ENCODE measurements at places on chromosomes 2 and 18.

- no peak for DNase-seq
Observed at GRCh38 chr2:2326068-2327040, 4.7 kb downstream of the MYT1L start.

GRCh38 chr2:228731517-228731916 lies 539.6 kb downstream of the PID1 start:
- no peak for DNase-seq

DNA sequence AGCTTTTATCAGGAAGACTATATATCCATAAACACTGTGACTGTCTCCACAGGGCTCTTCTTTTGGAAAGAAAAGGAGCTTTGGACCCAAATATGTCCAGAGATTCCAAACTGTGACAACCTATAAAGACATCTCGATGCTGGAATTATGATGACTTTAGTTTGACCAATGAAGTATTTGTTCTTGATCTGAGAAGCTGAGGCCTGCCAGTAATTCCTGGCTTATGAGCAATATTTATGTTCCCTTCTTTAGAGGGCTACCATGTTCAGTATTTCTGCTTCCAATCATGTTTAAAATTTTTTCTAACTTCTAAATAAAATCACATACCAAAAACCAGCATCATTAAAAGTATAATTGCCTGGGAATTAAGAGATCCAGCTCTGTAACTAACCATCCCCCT lies 41.1 kb downstream of the FEZ2 start:
- DNase-seq: no peak

- no peak for DNase-seq
Observed at GRCh38 chr18:808086-808485, 4.0 kb downstream of the YES1 start.

DNA sequence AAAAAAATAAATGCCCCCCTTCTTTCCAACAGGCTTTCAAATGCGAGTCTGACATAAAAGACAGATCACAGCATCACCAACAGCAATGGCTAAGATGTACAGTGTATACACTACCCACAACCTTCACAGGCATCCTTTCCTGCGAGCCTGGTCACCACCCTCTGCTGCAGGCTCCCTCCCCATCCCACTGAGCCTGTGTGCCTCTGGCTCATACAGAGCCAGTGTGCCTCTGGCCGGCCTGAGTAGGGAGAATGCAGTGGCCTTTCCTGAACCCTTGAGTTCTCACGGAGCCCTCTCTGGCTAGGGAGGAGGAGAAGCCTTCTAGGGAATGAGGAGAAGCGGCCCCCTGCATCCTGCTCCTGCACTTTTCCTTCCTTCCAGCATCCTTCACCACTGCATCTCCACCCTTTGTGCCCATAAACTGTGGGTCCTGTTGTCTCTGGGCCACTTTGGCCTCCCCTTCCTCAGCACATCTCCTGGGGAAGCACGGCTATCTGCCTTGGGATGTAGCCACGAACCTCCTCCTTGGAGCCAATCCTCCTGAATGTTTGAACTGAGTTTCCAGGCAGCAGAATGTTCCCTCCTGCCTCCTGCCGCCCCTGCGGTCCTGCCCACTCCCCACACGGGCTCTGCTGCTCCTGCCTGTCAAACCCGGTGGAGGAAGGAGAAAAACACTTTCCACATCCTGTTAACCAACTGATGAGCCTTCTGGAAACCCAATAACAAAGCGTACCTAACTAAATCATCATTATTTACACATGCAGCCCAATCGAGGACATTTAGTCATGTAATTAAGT lies 22.5 kb downstream of the GYPC start:
- no peak for DNase-seq

- DNase-seq: no peak
Observed at GRCh38 chr18:68262690-68263294, 452.1 kb downstream of the TMX3 start.

GRCh38 chr2:37564356-37564755 lies 107.1 kb downstream of the CDC42EP3 start:
- DNase-seq: no peak

DNA sequence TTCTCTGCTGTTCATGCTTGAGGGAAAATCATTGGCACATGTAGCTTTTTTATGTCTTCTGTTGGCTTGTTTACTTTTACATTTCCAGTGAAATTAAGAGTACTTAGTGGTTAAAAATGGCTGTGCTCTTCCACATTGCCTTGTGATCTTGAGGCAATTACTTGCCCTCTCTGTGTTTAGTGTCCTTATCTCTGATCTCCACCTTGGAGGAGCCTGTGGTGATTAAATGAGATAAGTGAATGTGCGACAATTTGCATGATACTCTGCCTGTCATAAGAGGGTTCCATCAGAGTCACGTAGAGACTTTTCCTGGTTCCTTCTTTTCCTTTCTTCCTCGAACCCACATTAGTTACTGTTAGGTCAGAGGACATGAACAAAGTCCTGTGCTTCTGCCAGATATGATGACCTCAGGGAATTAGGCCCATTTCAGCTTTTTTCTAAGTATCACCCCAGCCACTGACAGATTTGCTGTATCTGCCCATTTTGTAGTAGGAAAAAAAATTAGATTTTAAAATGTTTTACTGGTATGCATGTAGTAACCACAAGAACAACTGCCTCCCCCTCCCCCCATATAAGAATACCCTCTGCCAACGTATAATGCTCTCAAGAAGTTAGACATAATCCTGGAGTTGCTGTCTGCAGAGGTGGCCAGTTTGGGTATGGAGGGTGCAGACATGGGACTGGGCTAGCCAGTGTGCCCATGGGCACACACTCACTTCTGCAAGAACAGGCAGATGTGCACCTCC lies 51.9 kb downstream of the TET3 start:
- DNase-seq: no peak

GRCh38 chr2:160735696-160736095 lies 242.1 kb upstream of the RBMS1 start:
- DNase-seq: no peak

GRCh38 chr2:238159071-238159539 lies 335 bp downstream of the ERFE start:
- DNase-seq: peak; percentile 57

GRCh38 chr2:204982303-204982702 lies 437.0 kb downstream of the PARD3B start:
- DNase-seq: no peak

GRCh38 chr2:33810046-33810835 lies 211.1 kb upstream of the FAM98A start:
- DNase-seq: no peak

DNA sequence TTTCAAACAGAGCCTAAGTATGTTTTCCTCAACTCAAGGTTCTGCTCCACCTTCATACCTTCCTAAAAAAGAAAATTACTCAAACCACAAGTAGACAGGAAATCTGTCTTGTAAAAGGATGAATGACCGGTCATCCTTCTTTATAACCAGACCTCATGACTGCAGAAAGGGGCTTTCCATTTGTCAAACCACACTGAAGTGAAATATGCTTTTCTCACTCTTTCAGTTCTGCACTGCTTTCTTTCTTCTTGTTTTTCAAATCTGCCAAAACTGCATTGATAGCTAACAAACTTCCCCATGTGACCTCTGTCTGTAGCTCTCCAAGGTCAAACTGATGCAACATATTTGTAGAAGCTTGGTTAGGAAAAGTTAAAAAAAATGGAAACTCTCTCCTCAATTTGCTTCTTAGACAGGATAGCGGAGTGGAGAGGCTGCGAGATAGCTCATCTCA lies 308.9 kb upstream of the CCDC68 start:
- no peak for DNase-seq

GRCh38 chr18:2547477-2548087 lies 23.7 kb downstream of the METTL4 start:
- no peak for DNase-seq

- no peak for DNase-seq
Observed at GRCh38 chr18:39781565-39781964, 2173.5 kb upstream of the PIK3C3 start.

DNA sequence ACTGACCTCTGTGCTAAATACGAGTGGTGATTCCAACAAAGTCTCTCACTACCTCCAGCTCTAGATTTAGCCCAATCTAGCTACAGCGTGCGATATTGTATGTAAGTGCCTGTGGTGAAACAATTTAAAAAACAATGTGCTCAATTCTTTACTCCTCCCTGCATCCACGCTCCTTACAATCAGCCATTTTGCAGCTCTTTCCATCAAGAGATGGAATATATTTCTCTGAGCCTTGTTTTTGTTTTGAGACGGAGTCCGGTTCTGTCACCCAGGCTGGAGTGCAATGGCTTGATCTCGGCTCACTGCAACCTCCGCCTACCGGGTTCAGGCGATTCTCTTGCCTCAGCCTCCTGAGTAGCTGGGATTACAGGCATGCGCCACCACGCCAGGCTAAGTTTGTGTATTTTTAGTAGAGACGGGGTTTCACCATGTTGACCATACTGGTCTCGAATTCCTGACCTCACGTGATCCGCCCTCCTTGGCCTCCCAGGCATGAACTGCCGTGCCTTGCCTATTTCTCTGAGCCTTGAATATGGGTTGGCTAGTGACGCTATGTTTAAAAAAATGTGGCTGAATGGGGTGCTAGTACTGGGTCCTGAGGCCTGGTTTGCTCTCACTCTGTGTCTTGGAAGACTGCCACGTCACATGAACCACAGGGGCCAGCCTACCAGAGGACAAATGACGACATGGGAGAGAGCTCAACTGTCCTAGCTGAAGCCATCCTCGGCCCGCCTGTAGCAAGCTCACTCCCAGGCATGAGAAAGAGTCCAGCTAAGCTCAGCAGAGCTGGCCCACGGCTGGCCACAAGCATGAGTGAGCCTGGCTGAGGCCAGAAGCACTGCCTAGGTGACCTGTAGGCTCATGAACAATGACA lies 14.8 kb downstream of the WDFY1 start:
- no peak for DNase-seq

- DNase-seq: no peak
Observed at GRCh38 chr2:28365158-28365557, 27.5 kb upstream of the FOSL2 start.

GRCh38 chr2:45199973-45200372 lies 190.7 kb upstream of the SIX2 start:
- no peak for DNase-seq

GRCh38 chr18:57004366-57005121 lies 142.3 kb upstream of the BOD1L2 start:
- DNase-seq: no peak

DNA sequence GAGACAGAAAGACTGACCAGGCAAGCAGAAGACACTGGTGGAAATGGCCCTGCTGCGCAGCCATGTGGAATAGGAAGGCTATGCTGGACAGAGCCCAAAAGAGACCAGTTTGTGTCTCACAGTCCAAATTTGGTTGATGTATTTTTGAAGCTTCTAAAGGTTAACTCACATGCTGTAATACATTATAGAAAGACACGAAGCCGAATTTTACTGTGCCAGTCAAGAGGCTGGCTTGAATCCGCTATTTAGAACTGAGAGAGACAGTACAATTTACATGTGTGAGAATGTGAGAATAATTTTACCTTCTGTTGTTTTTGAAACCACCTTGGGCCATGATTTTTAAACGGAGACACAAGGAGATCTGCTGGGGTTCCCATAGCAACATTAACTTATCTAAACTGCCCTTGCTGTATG lies 113.6 kb downstream of the METTL8 start:
- no peak for DNase-seq

DNA sequence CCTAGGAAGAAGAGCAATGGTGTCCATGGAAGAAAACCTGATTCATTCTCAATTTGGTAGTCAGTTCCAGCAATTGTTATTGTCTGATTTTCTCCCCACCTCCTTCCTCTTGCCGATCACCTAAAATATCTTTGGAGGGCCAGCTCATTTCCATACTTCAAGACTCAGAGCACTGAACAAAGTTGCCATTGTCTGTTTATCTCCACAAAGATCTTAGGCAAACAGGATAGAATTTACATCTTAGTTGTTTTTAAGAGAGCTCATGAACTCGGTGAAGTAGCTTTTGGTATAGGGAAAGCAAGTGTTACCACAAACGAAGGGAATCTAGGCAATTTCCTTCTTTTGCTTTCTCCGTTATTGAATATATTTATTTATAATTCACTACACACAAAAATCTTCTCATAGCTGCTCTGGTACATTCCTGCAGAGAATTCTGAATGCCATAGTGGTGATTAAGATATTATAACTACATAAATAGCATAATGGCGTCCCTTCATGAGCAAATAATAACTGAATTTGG lies 41.5 kb upstream of the CHST9 start:
- DNase-seq: no peak

- no peak for DNase-seq
Observed at GRCh38 chr18:62586781-62587487, 64.1 kb downstream of the ZCCHC2 start.
